ENCODE measurements at places on chromosomes 1 and 21.

- no peak for DNase-seq
Measured at GRCh38 chr1:204359474-204360255, at the start of gene PLEKHA6. TSS of gene PLEKHA6 (minus strand) at chr1:204359929. CDS start at chr1:204273727, 86,202 bp downstream.

DNA sequence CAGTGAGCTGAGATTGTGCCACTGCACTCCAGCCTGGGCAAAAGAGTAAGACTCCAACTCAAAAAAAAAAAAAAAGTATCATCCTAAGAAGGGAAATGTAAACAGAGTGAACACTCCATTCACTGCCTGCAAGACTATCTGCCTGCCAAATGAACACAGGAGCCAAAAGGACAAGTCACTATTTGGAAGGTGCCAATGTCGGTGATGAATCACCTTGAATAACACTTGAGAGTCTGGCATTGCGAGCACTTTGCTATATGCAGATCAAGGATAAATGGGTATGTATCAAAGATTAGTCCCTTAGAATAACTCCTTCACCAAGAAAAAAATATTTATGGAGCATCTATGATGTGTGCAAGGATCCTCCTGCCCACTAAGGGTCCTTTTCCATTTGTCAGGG is 6.6 kb downstream of the UBR4 start:
- no peak for DNase-seq

DNA sequence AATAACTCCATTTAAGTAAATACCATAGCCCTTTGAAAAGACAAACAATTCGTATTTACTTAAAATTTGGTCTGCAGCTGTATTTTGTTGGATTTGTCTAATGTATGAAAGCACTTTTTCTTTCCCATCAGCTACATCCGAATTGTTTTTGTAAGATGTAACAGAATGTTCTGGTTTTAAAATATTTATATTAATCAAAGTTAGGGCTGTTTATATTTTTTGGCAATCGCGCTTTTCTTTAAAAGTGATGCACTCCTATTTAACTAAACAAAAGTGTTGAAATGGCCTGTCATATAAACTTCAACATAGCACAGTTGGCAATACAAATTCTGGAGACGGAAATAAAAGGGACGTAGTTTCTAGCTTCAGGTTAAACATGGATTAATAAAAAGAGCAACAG is 216.3 kb upstream of the ADGRL2 start:
- no peak for DNase-seq

DNA sequence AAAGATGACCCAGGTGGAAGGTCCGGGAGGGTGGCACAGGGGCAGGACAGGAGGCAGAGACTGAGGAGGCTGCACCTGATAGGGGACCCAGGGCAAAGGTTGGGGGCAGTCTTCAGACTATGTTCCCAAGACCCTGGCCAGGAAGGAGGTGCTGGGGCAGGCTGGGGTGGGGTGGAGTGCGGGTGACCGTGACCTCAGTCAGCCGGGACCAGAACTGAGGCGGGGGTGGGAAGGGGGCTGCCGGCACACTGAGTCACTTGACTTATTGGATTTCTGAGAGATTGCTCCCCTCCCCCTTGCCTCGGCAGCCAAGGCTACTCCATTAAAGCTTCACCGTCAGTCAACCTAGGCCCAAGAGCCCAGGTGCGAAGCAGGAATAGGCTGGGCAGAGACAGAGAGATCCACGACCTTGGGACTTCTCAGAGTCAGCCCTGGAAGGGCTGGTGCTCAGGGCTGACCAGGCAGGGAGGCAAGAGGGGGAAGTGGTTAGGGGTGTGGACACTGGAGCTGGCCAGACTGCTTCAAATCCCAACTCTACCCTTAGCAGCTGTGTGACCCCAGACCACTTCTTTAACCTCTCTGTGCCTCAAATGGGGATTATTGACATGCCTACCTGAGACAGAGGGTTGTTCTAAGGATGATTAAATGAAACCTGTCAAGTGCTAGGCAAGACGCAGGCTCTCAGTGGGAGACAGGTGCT is 47.9 kb upstream of the LAPTM5 start:
- DNase-seq = no peak

DNA sequence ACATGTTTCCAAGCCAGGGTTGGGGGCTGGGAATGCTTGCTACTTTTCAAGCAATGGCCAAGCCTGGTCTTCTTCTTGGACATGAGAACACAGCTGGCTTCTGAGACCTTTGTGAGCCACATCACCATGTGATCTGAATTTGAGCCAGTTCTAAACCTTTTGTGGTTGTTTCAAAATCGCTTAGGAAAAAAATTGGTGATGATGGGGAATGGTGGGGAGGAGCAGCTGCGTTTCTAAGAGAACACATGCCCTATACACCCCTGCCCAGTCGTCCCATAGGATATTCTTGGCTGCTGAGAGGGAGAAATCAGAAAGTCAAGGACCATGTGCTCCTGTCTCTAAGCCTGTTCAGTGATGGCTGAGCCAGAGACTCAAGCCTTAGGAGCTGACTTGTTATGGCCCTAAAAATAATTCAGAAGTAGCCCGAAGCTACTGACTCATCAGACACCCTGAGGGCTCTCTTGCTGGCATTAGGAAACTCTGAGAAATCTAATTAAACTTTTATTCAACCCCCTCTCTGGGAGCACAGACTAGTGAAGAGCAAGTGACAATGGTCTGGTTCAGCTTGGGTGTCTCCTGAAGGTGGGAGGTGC is 30.5 kb downstream of the CCDC185 start:
- DNase-seq = no peak

All from activated CD8-positive, alpha-beta memory T cell treated with anti-CD3 and anti-CD28 coated beads, Interleukin-2, amount 50 U/mL, for 48 hours (primary cell).